ENCODE measurements at places on chromosomes 4 and X. TPM values are rescaled to one million over a fixed set of nuclear protein-coding genes. Genes with fewer than 3 reads are reported as not detected.
A peak's percentile ranks its signal among the peaks of the same experiment; 100 is the strongest.

The EPHA5 gene
- not detected for total RNA-seq

The HSD17B13 gene
- 0.11 TPM for total RNA-seq

The DCAF4L1 gene
- total RNA-seq, result 0.32 TPM

The SLC38A5 gene
- 130 TPM for total RNA-seq

The SOWAHD gene
- not detected for total RNA-seq

The ADRA2C gene
- not detected for total RNA-seq

The C4orf36 gene
- not detected for total RNA-seq

The QRFPR gene
- not detected for total RNA-seq

The DNAAF6 gene
- not detected for total RNA-seq

The TKTL2 gene
- not detected for total RNA-seq

The CYBB gene
- not detected for total RNA-seq

The RHOH gene
- 117 TPM for total RNA-seq

The PDE5A gene
- 0.58 TPM for total RNA-seq

The NDP gene
- total RNA-seq, result 0.53 TPM

- ATAC-seq, result peak; percentile 35
Measured at GRCh38 chr4:144360146-144360793, 219.8 kb upstream of the GYPA start.

- ATAC-seq, result no peak
Measured at GRCh38 chrX:30253257-30253656, 6.3 kb downstream of the MAGEB1 start.

DNA sequence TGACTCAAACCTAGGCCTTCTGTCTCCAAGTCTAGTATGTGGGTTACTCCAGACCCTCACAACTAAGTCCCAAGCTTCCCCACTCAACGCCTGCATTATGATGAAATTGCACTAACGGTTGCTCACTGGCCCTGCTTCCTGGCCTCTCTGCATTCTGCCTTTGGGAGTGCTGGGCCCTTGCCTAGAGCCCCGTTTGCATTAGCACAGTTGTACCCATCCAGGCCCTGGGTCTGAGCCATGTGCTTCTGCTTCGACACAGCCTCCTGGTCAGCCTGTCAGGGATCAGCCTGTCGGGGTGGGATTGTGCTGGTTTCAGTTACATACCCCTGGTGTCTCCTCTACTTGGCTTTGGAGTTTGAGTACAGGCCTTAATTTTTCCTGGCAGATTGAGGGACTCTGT lies 58.4 kb downstream of the DCUN1D4 start:
- ATAC-seq, result no peak

GRCh38 chr4:66974665-66975064 lies 570.6 kb downstream of the CENPC start:
- ATAC-seq, result no peak

- ATAC-seq, result no peak
Measured at GRCh38 chrX:69050051-69050765, 115.0 kb downstream of the PJA1 start.

DNA sequence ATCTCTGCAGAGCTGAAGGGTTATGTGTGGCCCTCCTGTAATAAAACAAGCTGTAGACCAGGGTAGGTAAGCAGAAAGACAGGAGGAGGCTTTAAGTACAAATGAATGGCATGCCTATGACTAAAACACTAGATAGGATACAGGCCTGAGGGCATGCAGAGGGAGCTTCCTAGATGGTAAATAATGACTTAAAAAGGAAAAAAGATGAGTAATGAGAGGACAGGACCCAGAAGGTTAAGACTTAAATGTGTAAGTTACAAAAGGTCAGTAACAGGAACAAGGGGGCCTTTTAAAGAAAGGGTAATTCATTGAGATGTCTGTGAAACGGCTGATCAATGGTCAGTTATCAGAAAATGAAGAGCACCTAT lies 194.8 kb downstream of the SOWAHB start:
- ATAC-seq, result no peak

DNA sequence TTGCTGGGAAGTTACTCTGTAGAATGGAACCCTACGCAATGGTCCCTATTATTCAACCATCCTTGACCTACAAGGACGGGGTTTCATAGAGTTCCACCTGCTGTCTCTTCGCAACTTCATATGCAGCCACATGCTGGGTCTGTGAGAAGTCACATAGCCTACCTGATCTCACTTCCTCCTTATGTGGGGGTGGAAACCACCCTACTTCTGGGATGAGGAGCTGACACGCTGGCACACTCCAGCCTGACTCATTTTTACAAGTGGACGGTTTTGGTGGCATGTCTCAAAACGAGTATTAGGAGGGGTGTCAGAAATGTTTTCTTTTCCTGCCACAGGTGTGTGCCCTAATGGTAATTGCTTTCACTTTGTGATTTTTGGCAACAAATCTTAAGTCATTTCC lies 36.8 kb upstream of the ARSD start:
- ATAC-seq, result peak; percentile 74

- ATAC-seq, result no peak
Measured at GRCh38 chr4:181307824-181308223, 935.4 kb upstream of the TENM3 start.

DNA sequence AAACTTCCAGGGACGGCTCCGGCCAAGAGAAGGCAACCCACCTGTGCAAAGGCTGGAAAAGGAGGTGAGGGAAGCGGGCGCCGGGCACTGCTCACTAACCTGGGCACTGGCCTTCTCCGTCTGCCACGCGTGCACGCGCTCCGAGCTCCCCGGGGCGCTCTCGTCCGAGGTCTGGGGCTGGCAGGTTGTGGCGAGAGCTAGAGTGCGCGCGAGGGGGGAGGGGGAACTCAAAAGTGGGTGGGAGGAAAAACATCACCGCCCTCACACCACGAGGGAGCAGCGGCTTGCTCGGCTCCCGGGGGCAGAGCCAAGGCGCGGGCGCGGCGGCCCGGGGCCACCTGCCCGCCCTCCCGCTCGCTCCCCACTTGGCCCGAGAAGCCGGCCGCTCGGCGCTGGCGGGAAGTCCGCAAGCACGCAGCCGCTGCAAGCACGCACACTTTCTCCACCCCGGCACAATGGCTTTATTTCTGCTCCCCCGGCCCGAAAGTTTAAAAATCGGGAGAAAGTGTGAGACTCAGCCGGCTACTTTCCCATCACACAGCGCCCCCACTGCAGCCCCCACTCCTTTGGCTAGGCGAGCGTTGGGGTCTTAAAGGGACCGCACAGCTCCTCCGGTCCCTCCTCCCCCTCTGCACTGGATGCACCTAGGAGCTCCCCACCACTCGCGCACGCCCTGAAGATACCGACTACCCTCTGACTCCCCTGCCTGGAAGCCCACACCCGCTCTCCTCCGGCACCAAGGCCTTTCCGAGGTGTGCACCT lies at the start of gene CHRDL1:
Gene CHRDL1, minus strand, starts transcription at position 173 of the 762 bp plus-strand sequence. CDS start 3,636 bp downstream, outside the sequence.
- no peak for ATAC-seq

DNA sequence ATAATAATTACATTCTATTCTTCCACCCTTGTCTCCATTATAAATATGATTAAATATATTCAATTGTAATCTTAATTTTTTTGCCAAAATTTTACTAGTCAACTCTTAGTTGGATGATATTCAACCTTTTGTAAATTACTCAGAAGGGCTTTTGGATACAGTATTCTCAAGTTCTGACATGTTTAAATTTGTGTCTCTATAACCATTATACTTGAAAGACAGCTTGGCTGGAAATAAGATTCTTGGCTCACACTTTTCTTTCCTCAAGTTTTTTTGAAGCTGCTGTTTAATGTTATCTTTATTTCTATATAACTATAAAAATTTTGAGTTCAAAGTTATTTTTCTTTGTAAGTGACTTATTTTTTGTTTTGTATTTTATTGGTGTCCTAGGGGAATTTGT lies 214.4 kb downstream of the ARAP2 start:
- no peak for ATAC-seq

GRCh38 chrX:71181910-71182799 lies 37.5 kb downstream of the NLGN3 start:
- ATAC-seq, result peak; percentile 96

GRCh38 chr4:31458813-31459212 lies 738.6 kb downstream of the PCDH7 start:
- ATAC-seq, result no peak

DNA sequence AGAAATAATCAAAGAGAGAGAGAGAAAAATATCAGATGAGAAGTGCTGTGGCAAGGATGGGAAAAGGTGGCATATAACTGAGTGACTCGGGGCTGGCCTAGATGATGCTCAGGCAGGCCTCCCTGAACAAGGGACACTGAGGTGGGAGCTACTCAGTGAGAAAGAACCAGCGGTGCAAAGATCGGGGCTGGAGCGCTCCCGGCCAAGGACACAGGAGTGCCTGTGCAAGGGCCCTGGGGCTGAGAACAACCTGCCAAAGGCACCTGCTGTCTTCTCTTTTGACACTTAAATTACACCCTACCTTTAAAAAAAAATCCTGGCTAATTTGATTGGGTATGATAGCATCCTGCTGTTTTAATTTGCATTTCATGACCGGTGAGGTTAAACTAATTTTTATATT lies 77.7 kb upstream of the C4orf50 start:
- ATAC-seq, result no peak

- peak; percentile 35 for ATAC-seq
Measured at GRCh38 chr4:113311047-113311446, 261.6 kb downstream of the ANK2 start.

GRCh38 chr4:6595897-6596537 lies 21.0 kb downstream of the MAN2B2 start:
- peak; percentile 28 for ATAC-seq

GRCh38 chrX:104427693-104428092 lies 138.3 kb upstream of the IL1RAPL2 start:
- ATAC-seq, result no peak

- no peak for ATAC-seq
Measured at GRCh38 chr4:75513526-75514130, 575 bp downstream of the RCHY1 start.

All from activated T-helper 17 cell treated with anti-CD3 and anti-CD28 coated beads, Interleukin-2, amount 50 U/mL, for 72 hours (primary cell).